Ovary (tissue), 10 donors: ENCODE measurements at places on chromosomes 6 and 20.

DNA sequence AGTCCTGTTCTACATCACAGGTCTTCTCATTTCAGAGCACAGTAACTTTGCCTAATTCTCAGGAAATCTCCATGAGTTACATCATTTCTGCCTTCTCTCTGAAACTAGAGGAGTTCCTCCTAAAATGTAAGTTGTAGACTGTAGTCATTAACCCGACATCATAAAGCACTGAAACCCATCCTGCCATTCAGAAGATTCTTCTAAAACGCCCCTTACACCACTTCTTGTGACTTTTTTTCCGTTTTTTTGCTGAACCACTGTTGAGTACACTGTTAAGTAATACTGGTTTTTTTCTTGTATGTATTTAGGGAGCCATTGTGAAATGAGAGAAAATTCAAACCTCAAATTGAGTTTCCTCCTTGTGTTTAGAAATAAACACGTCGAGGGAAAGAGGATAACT, 117.3 kb downstream of the MAP3K4 start:
- no peak for DNase-seq

- no peak for DNase-seq
These were observed 398.3 kb downstream of the LAMA2 start for GRCh38 chr6:129281168-129281796.

DNA sequence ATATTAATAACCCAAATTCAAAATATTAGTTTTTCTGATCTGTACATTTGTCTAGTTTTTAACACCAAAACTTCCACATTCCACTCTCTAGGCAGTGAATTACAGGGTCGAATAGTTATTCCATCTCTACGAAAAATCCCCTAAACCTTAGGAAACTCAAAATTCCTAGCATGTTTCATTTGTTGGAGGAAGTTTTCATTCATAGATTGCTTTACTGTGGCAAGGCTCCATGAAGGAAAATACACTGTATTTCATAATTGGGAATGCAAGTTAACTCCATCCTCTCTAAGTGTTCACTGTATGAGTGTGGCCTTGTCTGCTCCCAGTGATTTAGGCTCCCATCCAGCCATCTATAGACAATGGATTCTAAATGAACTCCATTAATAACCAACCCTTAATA, 296.1 kb downstream of the TENT5A start:
- DNase-seq = no peak

DNA sequence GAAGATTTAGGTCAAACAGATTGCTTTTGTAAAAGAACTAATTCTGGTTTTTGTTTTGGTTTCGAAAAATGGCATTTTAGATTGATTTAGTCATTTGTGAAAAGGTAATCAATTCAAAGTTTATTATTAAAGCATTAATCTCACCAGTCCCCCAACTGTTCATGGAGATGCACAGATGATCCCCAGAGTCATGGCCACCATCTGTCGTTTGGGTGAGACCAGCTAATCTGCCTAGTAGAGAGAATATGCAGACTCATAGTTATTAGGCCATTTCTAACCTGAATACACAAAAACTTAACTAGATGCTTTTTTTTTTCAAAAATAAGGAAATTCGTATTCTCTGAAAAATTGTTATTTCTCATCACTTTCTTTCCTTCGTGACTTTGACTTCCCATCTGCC, 58.1 kb downstream of the C6orf58 start:
- DNase-seq = no peak

DNA sequence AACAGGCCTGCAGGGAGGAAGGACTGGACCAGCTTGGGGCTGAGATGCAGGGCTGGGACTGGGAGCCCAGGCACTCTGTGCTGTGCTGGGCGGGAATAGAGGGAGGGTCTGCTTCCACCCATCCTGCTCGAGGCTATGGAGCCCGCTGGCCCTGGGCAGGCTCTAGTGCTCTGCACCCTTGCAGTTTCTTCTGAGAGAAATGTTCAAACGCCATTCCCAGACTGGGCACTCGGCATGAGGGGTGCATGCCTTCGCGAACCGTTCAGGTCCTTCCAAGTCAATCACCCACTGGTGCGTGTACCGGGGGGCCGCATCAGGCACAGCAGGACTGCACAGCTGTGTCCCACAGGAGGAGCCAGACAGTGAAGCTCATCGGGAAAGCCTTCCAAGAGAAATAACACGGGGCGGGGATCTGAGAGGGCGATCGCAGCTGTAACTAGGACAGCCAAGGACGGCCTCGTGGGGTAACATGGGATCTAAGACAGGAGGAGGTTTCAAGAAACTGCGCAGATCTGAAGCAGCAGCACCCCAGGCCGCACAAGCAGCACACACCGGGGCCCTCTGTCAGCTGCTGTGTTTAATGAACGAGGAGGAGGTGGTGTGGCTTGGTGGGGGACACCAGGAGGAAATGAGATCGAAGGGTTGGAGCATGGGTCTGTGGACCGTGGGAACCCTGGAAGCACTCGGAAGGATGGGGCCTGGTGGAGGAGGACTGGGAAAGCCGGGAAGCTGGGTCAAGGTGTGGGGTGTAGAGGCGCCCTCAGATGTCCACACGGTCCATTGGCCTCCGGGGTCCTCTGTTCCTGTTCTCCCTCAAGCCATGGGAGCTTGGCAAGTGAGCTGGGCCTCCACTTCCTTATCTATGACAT, 26.1 kb upstream of the PYGB start:
- no peak for DNase-seq

DNA sequence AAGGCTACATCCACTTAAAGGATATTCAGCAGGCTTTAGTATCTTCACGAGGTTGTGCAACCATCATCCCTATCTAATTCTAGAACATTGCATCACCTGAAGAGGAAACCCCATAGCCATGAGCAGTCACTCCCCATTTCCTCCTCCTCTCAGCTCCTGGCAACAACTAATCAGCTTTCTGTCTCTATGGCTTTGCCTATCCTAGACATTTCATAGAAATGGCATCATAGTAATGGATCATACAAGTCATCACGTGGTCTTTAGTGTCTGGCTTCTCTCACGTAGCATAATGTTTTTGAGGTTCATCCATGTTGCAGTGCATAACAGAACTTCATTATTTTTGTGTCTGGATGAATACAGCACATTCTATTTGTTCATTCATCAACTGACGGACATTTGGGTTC, 20.5 kb downstream of the SNAI1 start:
- DNase-seq = no peak

DNA sequence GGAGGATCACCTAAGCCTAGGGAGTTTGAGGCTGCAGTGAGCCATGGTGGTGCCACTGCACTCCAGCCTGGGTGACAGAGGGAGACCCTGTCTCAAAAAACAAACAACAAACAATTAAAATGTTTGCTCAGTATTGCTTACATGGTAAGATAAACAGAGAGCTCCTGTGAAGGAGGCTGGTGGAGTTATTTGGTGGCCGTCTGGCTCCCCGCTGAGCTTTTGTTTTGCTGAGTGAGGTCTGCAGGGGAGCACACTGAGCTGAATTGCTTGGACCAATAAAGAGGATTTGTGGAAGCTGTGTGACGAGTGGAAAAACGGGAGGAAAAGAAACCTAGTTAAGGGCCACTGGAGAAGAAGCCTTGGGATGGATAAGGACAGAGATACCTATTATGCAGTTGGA, 41.1 kb upstream of the BMP6 start:
- no peak for DNase-seq
